ENCODE measurements at places on chromosomes 3 and 15. TPM values are rescaled to one million over a fixed set of nuclear protein-coding genes. Genes with fewer than 3 reads are reported as not detected.

The USP50 gene
- not detected for total RNA-seq

GRCh38 chr3:23448998-23449537 lies 245.9 kb downstream of the UBE2E2 start:
- no peaks in the 10 kb centered on the region for H3K27me3 ChIP-seq
- H3K4me3 ChIP-seq: no peak overlapping the region
- no peaks in the 10 kb centered on the region for H3K36me3 ChIP-seq
- H3K4me1 ChIP-seq: peaks cover 8% of the 10 kb centered on the region
- no peak for DNase-seq

- H3K36me3 ChIP-seq: peaks cover 56% of the 10 kb centered on the region
- no peak for DNase-seq
- H3K27me3 ChIP-seq: peaks cover 11% of the 10 kb centered on the region
- peak overlapping the region; percentile 99 for H3K4me3 ChIP-seq
- H3K27ac ChIP-seq: peak overlapping the region; percentile 22
These were observed 5.7 kb downstream of the MORF4L1 start for GRCh38 chr15:78878356-78878755.

DNA sequence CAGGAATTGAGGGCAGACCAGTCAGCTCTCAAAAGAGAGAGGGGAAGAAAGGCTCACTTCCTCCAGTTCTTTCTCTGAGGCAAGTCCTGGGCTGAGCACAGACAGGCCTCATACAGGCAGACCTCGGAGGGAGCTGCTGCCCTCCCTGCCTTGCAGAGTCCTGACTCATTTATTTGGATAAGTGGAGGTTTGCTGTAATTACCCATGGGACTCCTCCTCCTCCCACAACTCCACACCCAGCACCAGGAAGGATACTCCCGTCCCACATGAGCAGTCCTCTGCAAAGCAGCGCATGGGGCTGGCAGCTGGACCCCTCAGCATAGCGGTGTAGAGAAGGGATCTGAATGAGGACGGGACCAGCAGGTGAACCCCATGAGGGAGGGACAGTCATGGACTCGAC lies 13.4 kb upstream of the SCN10A start:
- peaks cover 46% of the 10 kb centered on the region for H3K4me1 ChIP-seq
- peak; percentile 84 for DNase-seq
- H3K27ac ChIP-seq: peak overlapping the region; percentile 85
- H3K4me3 ChIP-seq: no peak overlapping the region
- peaks cover 8% of the 10 kb centered on the region for H3K27me3 ChIP-seq

DNA sequence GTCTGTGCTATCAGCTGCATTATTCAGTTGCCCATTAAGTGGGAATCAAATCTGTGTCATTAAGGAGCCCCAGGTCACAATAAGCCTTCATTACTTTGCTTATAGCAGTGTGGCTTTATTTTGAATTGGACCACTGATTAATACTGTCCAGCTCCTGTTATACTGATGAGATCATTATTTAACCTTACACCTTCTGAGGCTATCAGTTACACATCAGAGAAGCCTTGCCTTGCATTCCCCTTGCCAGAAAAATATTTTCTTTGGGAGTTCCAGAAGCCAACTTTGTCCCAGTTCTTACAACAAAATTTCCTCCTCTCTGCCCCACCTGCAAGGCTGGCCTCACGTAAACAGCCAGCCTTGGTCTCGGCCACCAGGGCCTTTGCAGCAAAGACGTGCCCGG lies 29.7 kb upstream of the ARNT2 start:
- H3K27me3 ChIP-seq: peaks cover 22% of the 10 kb centered on the region
- no peak overlapping the region for H3K4me3 ChIP-seq
- no peak overlapping the region for H3K27ac ChIP-seq
- no peaks in the 10 kb centered on the region for H3K4me1 ChIP-seq

The TGM5 gene
- not detected for total RNA-seq

DNA sequence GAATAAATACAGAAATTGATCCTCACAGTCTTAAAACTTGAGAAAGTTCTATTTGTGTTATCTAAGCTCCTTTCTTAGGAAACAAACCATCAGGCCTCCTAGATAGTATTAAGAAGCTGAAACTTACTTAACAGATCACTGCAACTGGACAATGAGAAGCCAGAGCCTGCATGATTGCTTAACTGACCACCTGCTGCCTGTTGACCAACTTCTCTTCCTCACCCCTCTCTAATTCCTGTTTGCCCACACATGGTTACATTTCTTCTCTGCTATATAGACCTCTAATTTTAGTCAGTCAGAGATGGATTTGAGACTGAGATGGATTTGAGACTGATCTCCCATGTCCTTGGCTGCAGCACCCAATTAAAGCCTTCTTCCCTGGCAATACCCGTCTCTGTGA lies 13.5 kb downstream of the CCPG1 start:
- peaks cover 1% of the 10 kb centered on the region for H3K4me1 ChIP-seq
- DNase-seq: no peak
- H3K36me3 ChIP-seq: peaks cover 4% of the 10 kb centered on the region
- H3K4me3 ChIP-seq: no peak overlapping the region
- H3K27ac ChIP-seq: no peak overlapping the region

- peaks cover 50% of the 10 kb centered on the region for H3K4me1 ChIP-seq
- H3K27me3 ChIP-seq: peaks cover 2% of the 10 kb centered on the region
- peak overlapping the region; percentile 61 for H3K27ac ChIP-seq
- peaks cover 16% of the 10 kb centered on the region for H3K36me3 ChIP-seq
- peak overlapping the region; percentile 2 for H3K4me3 ChIP-seq
- no peak for DNase-seq
These were observed 18.7 kb downstream of the SIAH2 start for GRCh38 chr3:150744041-150744918.

The SLC7A14 gene
- total RNA-seq: 0.39 TPM

- H3K4me1 ChIP-seq: peaks cover 3% of the 10 kb centered on the region
- no peak overlapping the region for H3K27ac ChIP-seq
- H3K27me3 ChIP-seq: no peaks in the 10 kb centered on the region
- DNase-seq: no peak
These were observed 227.7 kb downstream of the FOXP1 start for GRCh38 chr3:71355862-71356261.

The COPS2 gene
- 116 TPM for total RNA-seq

DNA sequence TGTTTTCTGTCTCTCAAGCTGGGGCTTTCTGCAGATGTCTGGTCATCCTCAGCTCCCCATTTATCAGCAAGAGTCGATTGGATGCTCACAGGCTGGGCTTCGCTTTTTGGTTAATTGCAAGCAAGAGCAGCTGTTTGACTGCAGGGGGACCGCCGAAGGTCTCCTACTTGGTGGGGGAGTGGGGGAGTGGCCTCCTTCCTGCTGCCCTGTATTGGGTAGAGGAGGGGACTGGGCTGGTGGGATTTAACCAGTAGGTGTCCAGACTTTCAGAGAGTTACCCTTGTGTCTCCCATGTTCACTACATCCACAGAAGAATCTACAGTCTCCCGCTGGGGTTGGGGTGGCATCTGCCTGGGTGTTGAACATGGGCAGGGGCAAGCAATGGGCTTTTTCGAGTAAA lies 78.7 kb downstream of the PLXNA1 start:
- no peak overlapping the region for H3K4me3 ChIP-seq
- no peak overlapping the region for H3K27ac ChIP-seq
- DNase-seq: no peak
- peaks cover 8% of the 10 kb centered on the region for H3K36me3 ChIP-seq
- H3K4me1 ChIP-seq: peaks cover 18% of the 10 kb centered on the region
- H3K27me3 ChIP-seq: peaks cover 19% of the 10 kb centered on the region

DNA sequence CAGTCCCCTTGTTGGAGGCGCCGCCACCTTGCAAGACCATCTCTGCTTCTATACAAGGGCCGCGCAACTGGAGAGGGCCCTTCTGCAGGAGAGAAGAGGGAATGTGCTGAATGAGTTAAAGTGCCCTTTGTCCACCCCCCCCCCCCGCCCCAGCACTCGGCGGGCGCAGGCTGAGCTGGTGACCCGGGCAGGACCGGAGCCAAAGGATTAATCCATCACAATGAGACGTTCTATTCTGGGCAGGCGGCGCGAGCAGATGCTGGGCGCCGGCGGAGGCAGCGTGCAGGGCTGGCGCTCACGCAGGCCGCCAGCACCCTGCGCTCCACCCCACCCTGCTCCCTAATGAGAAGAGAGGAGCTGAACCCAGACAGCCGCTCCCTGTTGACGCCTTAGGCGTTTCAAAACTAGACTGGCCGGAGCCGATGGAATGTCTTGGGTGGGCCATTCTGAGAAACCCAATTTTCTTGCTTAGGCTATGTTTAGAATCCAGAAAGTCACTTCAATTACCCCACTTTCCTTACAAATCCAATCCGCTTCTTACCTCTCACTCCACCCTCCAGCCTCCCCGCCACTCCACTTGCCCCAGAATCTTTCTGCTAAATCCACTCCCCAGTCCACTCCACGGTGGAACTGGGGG lies 32.9 kb downstream of the GJD2 start:
- H3K36me3 ChIP-seq: no peaks in the 10 kb centered on the region
- H3K27ac ChIP-seq: peak overlapping the region; percentile 90
- H3K4me3 ChIP-seq: peak overlapping the region; percentile 82
- no peaks in the 10 kb centered on the region for H3K27me3 ChIP-seq
- peak; percentile 94 for DNase-seq

DNA sequence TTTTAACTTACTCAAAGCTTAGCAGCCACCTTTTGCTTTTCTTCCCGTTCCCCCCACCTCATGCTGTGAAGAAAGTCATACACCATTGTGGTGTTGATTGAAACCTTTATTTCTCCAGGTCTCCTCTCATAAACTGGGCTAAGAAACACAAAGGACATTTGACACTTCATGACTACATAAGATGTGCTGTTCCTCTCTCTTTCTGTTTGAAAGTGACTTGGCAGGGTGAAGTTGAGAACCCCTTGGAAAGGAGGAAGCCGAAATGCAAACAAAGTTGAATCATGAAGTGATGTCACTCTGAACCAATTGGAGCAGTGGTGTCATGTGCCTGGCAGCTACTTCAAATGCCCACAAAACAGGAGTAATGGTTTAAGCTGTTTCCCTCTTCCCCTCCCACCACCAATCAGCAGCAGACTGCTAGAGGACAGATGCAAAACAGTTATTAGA lies 174.7 kb downstream of the IGF1R start:
- peak overlapping the region; percentile 75 for H3K4me3 ChIP-seq
- peaks cover 50% of the 10 kb centered on the region for H3K36me3 ChIP-seq
- peak overlapping the region; percentile 86 for H3K27ac ChIP-seq
- no peaks in the 10 kb centered on the region for H3K27me3 ChIP-seq
- peak; percentile 73 for DNase-seq

DNA sequence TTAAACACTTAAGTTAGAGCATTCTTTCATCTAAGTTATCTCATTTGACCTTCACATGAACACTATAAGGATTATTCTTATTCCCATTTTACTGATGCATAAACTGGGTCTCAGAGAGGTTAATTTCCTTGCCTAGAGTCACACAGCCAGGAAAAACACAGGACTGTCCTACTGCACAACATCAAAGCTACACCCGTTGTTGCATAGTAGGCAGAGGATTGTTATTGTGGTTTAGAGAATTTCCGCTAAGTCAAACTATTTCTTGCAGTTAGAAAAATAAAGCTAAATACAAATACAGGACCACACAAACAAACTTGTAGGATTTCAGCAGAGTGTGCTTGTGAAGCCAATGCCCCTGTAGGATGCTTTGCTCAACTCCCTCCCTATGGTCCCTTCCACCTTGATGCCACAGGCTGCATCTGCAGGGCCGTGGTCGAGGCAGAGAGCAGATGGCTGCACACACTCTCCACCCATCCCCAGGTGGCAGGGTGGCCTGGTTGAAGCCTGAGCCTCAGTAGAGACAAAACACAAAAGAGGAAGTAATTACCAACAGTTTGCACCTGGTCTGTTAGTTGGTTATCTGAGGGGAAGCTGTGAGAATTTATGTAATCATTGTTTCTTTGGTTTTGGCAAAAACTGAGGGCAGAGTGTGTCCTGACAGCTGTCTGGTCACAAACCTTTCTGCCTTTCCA lies 41.1 kb upstream of the SKOR1 start:
- DNase-seq: no peak
- H3K4me3 ChIP-seq: no peak overlapping the region
- H3K27ac ChIP-seq: no peak overlapping the region
- no peaks in the 10 kb centered on the region for H3K4me1 ChIP-seq

The EIF4A2 gene
- total RNA-seq: 250 TPM

GRCh38 chr3:147030274-147030673 lies 376.1 kb downstream of the ZIC4 start:
- DNase-seq: no peak
- no peaks in the 10 kb centered on the region for H3K4me1 ChIP-seq
- H3K27me3 ChIP-seq: no peaks in the 10 kb centered on the region
- H3K36me3 ChIP-seq: peaks cover 13% of the 10 kb centered on the region
- no peak overlapping the region for H3K27ac ChIP-seq

The NEDD4 gene
- 27.0 TPM for total RNA-seq

GRCh38 chr3:195714380-195715011 lies 6.3 kb upstream of the MUC20 start:
- no peak overlapping the region for H3K4me3 ChIP-seq
- H3K27ac ChIP-seq: no peak overlapping the region
- no peaks in the 10 kb centered on the region for H3K4me1 ChIP-seq
- no peaks in the 10 kb centered on the region for H3K36me3 ChIP-seq
- DNase-seq: no peak

DNA sequence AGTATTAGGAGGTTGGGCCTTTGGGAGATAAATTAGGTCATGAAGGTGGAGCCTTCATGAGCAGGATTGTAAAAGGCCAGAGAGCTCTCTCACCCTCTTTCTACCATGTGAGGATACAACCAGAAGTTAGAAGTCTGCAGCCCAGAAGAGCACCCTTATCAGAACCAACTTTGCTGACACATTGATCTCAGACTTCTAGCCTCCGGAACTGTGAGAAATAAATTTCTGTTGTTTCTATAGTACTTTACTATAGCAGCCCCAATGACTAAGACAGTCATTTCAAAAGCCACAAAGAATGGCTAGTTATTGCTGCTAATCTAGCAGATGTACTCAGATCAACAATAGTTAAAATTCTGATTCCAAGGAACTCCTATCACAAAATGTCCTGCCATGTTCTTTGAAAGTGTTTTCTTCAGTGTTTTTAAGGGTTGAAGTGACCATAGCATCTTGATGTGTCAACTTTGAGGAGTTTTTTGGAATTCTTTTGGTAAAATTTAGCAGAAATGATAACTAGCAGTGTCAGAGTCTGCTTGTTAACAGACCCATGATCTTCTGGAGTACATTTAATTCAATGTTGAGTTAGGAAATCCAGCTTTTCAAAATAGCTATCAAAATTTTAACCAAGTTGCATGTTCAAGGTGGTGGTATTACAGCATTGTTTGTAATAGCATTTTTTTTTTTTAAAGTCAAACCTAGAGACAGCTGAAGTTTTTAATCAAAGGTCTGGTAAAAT lies 10.3 kb downstream of the DZIP3 start:
- H3K4me1 ChIP-seq: peaks cover 26% of the 10 kb centered on the region
- no peaks in the 10 kb centered on the region for H3K27me3 ChIP-seq
- no peak overlapping the region for H3K4me3 ChIP-seq
- H3K27ac ChIP-seq: no peak overlapping the region

- no peak overlapping the region for H3K27ac ChIP-seq
- no peaks in the 10 kb centered on the region for H3K36me3 ChIP-seq
- no peak for DNase-seq
These were observed 229.7 kb upstream of the TBL1XR1 start for GRCh38 chr3:177426878-177427495.

The GATA2 gene
- total RNA-seq: 88.0 TPM

The PRSS50 gene
- not detected for total RNA-seq

All from HFFc6 (cell line).